ENCODE measurements at places on chromosomes 13 and 19. TPM values are rescaled to one million over a fixed set of nuclear protein-coding genes. Genes with fewer than 3 reads are reported as not detected.
A peak's percentile ranks its signal among the peaks of the same experiment; 100 is the strongest.

DNA sequence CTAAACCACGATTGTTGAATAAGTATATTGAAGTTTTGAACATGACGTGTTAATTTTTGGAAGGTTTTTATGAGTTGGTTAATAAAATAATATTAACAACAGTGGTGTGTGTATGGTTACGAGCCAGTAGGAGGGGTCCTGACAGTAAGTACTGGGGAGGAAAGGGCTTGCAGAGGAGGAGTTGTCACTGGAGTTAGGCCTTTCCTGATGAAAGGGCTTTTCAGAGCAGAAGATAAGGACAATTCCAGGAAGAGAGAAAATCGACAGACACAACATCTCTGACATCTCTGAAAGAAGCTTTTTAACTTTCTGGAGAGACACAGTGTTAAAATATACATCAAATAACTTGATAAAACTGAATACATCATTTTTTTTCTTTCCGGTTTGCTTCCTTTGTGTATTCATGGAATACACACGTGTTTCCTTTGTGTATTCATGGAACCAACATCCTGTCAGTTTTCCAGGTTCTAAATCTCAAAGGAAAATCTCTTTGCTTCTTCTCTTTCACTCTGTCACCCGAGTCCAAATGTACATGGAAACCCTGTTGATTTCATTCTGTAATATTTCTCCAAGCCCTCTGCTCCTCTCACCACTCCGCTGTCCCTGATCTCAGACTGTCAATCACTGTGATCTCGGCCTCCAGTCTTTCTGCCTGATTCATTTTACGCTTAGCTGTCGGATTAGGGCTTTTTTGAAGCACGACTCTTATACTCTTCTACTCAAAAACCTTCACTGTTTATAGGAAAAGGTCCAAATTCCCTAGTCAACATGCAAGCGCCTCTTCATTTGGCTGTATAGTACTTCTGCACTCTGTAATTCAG is 374.4 kb downstream of the DLEU7 start:
- H3K27ac ChIP-seq: no peak overlapping the region
- H3K4me3 ChIP-seq: no peak overlapping the region
- H3K4me1 ChIP-seq: no peaks in the 10 kb centered on the region

DNA sequence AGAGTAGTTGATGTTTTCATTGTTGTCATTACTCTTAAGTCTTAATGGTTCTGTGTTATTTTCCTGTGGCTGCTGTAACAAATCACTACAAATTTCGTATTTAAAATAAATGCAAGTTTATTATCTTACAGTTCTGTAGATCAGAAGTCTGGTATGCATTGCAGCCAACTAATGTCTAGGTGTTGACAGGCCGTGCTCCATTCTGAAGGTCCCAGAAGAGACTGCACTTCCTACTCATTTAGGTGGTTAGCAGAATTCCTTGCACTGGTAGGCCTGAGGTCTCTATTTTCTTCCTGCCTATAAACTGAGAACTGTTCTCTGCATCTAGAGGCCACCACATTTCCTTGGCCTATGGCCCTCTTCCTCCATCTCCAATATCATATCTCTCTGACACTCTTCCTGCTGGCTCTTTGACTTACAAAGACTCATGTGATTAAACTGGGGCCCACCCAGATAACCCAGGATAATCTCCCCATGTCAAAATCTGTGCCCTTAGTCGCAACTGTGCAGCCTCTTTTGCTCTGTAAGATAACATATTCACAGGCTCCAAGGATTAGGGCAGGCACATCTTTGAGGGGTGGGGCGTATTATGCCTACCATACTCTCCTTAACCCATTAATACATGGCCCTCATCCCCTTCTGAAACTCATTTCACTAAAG is 468.4 kb downstream of the FOXO1 start:
- H3K27ac ChIP-seq: no peak overlapping the region
- no peaks in the 10 kb centered on the region for H3K36me3 ChIP-seq
- no peaks in the 10 kb centered on the region for H3K27me3 ChIP-seq
- H3K4me3 ChIP-seq: no peak overlapping the region

- no peak for DNase-seq
- H3K27ac ChIP-seq: no peak overlapping the region
- no peaks in the 10 kb centered on the region for H3K27me3 ChIP-seq
- H3K36me3 ChIP-seq: no peaks in the 10 kb centered on the region
- no peak overlapping the region for H3K4me3 ChIP-seq
These were observed 32.9 kb downstream of the PSG1 start for GRCh38 chr19:42846597-42846996.

DNA sequence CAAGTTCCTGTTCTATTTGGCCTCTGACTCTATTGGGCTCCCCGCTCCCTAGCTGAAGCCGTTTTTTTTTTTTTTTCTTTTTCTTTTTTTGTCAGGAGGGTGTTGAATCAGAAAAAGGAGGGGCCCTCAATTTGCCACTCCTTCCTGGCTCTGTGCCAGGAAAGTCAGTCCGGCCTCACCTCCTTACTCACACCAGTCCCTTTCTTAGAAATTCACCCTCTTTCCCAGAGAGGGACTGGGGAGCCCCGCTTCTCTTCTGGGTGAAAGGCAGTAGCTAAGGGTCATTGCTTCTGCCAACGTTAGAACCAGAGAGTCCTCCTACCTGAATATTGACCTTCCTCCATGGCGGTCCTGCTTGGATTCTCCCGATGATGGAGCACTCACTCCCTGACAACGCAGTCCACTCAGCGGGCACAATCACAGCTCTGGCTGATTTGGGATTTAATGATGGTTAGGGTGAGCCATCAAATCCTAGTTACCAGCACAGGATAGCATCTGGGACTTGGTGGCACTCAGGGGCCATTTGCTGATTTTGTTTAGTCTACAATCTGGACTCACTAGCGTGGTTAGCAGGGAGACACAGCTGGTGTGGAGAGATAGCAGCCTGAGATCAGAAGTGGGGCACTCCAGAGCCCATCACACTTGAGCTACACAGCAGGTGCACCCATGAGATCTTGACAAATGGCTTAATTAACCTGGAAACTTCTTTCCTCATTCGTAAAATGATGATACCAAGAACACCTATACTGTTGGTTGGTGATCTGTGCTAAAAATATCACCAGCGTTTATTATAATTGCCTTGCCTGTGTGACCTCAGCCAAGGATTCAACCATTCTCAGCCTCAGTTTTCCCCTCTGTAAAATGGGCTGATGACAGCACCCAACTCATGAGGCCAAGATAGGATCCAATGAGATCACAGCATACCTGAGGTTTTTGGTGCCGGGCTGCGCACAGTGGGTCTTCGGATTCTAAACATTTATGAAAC is 2.2 kb downstream of the FCER2 start:
- DNase-seq: no peak
- H3K27ac ChIP-seq: no peak overlapping the region
- H3K4me1 ChIP-seq: peaks cover 5% of the 10 kb centered on the region
- H3K36me3 ChIP-seq: no peaks in the 10 kb centered on the region
- H3K27me3 ChIP-seq: no peaks in the 10 kb centered on the region
- H3K4me3 ChIP-seq: no peak overlapping the region

- DNase-seq: no peak
- H3K4me1 ChIP-seq: no peaks in the 10 kb centered on the region
- no peak overlapping the region for H3K27ac ChIP-seq
- no peaks in the 10 kb centered on the region for H3K36me3 ChIP-seq
- no peaks in the 10 kb centered on the region for H3K27me3 ChIP-seq
- no peak overlapping the region for H3K4me3 ChIP-seq
These were observed 1599.2 kb downstream of the OLFM4 start for GRCh38 chr13:54627646-54628372.

DNA sequence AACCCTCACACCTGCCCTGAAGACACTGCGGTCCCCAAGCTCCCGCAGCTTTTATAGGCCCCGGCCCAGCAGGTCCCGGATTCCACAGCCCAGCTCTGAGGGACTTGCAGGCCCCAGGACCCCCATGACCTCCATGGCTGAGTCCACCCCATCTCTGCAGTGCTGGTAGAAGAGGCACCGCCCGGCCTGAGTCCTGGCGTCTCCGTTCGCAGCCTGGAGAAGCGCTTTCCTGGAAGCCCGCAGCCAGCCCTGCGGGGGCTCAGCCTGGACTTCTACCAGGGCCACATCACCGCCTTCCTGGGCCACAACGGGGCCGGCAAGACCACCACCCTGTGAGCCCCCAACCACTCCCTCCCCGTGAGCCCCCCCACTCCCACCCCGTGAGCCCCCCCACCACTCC is 9.2 kb downstream of the ABCA7 start:
- H3K27me3 ChIP-seq: no peaks in the 10 kb centered on the region
- H3K4me1 ChIP-seq: no peaks in the 10 kb centered on the region
- no peak for DNase-seq
- H3K36me3 ChIP-seq: peaks cover 17% of the 10 kb centered on the region
- H3K4me3 ChIP-seq: no peak overlapping the region

DNA sequence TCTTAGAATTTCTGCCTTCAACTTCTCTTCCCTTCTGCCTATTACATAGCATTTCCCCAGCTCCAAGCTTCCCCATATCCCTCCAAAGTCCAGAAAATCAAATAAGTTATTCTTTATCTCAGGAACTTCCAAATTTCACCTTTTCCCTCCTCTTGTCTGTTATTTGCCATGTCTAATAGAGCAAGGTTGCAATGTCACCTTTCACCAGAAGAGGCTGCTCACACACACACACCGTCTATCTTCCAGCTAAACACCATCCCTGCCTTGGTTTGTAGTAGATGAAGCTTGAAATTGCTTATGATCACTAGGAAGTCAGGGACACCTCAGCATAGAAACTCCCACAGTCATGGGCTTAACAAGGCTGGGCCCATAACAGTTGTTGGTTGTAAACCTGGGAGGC is 48.4 kb downstream of the ZNRF4 start:
- no peaks in the 10 kb centered on the region for H3K4me1 ChIP-seq
- H3K27me3 ChIP-seq: no peaks in the 10 kb centered on the region
- H3K36me3 ChIP-seq: no peaks in the 10 kb centered on the region
- no peak for DNase-seq

- no peaks in the 10 kb centered on the region for H3K36me3 ChIP-seq
- DNase-seq: no peak
- H3K4me3 ChIP-seq: no peak overlapping the region
- no peaks in the 10 kb centered on the region for H3K27me3 ChIP-seq
These were observed 802.3 kb upstream of the PRR20A start for GRCh38 chr13:56338421-56338820.

DNA sequence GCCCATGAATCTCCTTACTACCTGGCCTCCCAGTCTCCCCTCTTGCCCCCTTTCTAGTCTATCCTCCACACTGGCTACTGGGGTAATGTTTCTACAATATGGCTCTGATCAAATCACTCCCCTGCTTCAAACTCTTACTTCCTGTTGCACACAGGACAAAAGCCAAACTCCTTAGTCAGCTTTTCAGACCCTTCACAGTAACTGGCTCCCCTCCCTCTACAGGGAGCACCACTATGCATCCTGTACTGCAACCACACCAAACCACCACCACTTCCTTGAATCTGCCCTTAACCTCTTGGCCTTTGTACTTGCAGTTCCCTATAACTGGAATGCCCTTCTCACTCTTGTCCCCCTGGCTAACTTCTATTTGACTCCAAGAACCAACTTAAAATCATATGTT is 32.2 kb downstream of the DEDD2 start:
- no peaks in the 10 kb centered on the region for H3K27me3 ChIP-seq
- H3K36me3 ChIP-seq: no peaks in the 10 kb centered on the region
- no peak for DNase-seq
- peaks cover 44% of the 10 kb centered on the region for H3K4me1 ChIP-seq
- peak overlapping the region; percentile 10 for H3K27ac ChIP-seq
- H3K4me3 ChIP-seq: no peak overlapping the region

DNA sequence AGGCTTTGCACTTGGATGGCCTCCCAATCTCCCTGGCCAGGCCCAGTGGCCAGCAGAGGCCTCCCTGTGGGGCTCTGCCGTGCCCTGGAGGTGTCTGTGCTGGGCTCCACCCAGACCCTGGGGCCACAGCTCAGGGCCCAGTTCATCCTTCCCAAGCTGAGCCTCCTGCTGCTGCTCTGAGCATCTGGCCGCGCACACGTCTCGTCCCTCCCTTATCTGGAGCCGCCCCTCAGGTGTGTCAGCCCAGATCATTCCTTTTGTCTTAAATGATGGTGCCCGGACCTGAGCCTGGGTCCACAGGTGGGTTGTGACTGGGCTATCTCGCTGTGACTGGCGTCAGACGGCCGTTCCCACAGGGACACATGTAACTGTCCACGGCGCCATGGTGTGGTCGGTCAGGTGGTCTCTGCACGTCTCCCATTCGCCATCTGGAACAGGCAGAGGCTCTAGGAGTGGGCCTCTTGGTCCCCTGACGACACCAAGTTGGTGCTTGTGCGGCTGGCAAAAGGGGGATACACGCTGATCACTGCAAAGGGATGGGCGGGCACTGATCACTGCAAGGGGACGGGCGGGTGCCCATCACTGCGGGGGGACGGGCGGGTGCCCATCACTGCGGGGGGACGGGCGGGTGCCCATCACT is 14.3 kb upstream of the ZNF554 start:
- no peak overlapping the region for H3K27ac ChIP-seq
- DNase-seq: no peak
- H3K27me3 ChIP-seq: no peaks in the 10 kb centered on the region
- peaks cover 11% of the 10 kb centered on the region for H3K36me3 ChIP-seq
- H3K4me1 ChIP-seq: no peaks in the 10 kb centered on the region

DNA sequence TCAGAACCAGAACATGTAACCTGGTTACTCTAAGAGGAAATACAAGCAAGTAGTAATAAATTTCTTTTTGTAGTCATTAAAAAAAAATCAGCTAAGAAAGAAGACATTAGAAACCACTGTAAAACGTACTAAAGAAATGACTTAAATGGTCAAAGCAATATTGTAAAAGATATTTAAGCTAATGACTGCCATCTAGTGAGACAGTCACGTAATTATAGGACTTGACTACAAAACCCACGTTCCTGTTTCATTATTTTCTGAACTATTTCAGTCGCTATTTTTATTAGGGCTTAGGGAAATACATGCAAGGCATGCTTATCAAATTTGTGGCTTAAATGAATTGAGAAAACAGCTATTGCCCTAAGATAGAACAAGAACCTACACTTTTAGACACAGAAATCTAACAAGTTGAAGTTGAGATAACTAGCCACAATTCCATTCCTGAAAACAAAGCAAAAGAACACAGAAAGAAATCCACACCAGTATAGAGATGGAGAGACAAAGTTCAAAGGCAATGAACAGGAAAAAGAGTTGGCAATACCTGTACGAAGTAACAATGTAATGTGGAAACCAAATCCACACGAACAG is 17.9 kb downstream of the ALG5 start:
- peaks cover 27% of the 10 kb centered on the region for H3K36me3 ChIP-seq
- no peaks in the 10 kb centered on the region for H3K4me1 ChIP-seq
- H3K27me3 ChIP-seq: no peaks in the 10 kb centered on the region
- H3K4me3 ChIP-seq: no peak overlapping the region
- no peak overlapping the region for H3K27ac ChIP-seq

EEF1AKMT1 gene
- total RNA-seq: 8.1 TPM

KCTD12 gene
- total RNA-seq: 9.3 TPM

MEIS3 gene
- total RNA-seq: 0.35 TPM

EFNB2 gene
- 0.25 TPM for total RNA-seq

TRIM13 gene
- 32.4 TPM for total RNA-seq

CYP4F3 gene
- total RNA-seq: not detected

HRC gene
- total RNA-seq: not detected

RFPL4AL1 gene
- not detected for total RNA-seq

HMGB1 gene
- 331 TPM for total RNA-seq
